Hematopoietic multipotent progenitor cell treated with erythropoietin and hydrocortisone succinate and interleukin-3 and kit ligand, for 6 days (in vitro differentiated cells): ENCODE measurements at places on chromosomes 12 and 14.

GRCh38 chr14:100893760-100894159, 9.8 kb downstream of the RTL1 start:
- DNase-seq = no peak

DNA sequence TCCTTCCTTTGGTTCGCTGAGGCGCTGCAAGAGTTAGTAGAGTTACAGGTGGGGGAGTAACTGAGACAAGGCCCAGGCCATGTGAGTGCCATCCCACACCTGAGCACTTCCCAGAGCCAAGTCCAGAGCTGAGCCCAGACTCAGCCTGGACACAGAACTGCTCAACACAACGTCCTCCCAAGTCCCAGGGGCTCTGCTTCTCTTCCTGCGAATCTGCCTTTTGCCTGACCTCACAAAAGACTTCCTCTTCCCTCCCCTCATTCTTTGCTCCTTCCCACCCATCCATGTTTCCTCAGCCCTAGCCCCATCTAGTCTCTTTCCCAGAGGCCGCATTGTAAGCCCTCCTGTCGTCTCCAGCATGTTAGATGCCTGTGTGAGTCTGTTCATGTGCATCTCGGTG, 16.6 kb upstream of the MCRS1 start:
- no peak for DNase-seq

DNA sequence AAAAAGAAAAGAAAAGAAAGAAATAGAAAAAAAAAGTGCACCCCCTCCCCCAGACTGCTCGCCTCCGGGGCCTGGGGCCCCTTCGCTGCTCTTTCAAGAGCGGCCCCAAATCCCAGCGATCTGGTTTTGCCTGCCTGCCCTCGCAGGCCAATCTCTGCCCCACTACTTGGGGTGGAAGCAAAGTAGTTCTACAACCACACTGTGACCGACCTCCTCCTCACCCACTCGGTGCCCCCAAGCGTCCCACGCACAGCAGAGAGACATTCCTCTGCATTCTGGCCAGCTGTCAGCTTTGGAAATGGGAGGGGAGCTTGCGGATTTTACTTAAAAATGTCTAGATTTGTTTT, 2.4 kb upstream of the TBX3 start:
- no peak for DNase-seq

DNA sequence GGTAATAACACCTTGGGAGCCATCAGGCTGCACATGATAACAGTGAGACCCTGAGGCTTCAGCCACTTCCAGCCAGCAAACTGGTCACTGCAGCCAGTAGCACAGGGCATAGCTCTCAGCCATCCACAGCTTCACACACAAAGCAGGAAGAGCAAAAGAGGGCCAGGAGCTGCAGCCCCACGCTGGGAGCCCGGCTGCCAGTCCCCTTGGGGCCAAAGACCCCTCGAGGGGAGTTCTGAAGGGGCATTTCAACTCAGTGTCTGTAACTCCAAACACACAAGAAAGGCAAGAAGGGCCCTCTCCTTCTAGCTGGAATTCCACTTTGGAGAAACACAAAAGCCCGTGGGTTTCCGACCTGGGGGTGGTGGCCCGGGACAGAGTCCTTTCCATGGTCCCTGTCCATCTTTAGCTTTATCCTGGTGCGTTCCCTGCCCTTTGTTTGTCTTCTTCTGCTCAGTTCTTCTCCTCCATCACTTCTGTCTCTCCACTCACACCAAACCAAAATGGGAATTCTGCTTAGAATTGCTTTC, 151.8 kb upstream of the FKBP4 start:
- no peak for DNase-seq
